ENCODE measurements at places on chromosomes 16 and 17.
A peak's percentile ranks its signal among the peaks of the same experiment; 100 is the strongest.

- no peak for DNase-seq
Measured at GRCh38 chr16:87715658-87716057, 50.1 kb downstream of the KLHDC4 start.

- peak; percentile 40 for DNase-seq
Measured at GRCh38 chr17:55444471-55445441, 23.1 kb upstream of the MMD start.

GRCh38 chr16:17747081-17747756 is 276.5 kb upstream of the XYLT1 start:
- no peak for DNase-seq

DNA sequence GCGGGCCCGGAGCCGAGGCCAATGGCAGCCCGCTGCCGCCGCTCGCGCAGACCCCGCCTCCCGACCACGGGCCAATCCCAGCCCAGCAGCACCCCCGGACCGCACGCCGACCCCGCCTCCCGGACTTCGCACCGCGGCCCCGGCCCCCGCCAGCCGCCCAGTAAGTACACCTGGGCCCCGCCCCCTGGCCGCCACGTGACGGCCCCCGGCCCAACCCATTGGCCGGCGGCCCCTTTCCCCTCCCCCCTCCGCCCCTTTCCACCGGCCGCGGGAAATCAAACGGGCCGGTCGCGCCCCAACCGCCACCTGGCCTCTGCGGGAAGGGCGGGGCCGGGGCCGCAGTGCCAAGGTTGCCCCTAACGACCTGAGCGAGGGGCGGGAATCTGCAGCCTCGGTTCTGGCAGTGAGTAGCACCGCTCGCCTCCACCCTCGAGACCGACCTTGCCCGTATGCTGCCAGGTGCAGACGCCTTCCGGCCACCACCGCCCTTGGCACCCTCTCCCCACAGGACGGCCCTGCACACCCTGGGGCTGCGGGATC is at the start of gene YBX2:
Gene YBX2 (minus strand): TSS at position 26 of the 540 bp plus-strand sequence. CDS start 139 bp downstream, outside the sequence.
- peak; percentile 45 for DNase-seq

- DNase-seq, result peak; percentile 88
Measured at GRCh38 chr17:28925912-28926365, 23.1 kb upstream of the DHRS13 start.

- DNase-seq, result peak; percentile 65
Measured at GRCh38 chr16:87178177-87178863, 138.9 kb downstream of the C16orf95 start.

DNA sequence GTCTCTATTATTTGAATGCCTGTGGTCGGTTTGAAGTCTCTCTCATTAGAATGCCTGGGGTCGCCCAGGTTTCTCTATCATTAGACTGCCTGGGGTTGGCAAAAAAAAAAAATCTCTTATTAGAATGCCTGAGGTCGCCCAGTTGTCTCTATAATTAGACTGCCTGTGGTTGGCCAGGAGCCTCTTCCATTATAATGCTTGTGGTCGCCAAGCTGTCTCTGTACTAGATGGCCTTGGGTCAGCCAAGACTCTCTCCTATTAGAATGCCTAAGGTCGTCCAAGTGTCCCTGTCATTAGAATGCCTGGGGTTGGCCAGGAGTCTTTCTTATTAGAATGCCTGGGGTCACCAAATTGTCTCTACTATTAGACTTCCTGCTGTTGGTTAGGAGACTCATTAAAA is 2228.4 kb downstream of the TP53TG3F start:
- DNase-seq, result no peak

DNA sequence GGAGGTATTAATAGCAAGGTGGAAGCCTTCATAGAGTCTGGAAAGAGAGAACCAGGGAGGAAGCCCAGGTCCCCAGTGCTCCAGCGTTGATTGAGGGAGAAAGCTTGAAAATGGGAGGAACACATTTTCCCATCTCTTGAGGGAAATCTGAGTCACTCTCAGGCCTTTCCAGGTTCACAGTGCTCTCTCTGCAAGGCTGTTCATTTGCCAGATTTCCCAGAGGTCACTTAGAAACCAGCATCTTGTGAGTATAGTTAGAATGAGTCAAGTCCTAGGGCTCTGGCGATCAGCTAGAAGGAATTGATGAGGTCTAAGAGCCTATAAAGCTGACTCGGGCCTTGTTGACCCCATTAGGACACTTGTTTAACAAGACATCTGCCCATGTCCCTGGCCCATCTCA is 17.7 kb upstream of the ZNF594 start:
- no peak for DNase-seq

DNA sequence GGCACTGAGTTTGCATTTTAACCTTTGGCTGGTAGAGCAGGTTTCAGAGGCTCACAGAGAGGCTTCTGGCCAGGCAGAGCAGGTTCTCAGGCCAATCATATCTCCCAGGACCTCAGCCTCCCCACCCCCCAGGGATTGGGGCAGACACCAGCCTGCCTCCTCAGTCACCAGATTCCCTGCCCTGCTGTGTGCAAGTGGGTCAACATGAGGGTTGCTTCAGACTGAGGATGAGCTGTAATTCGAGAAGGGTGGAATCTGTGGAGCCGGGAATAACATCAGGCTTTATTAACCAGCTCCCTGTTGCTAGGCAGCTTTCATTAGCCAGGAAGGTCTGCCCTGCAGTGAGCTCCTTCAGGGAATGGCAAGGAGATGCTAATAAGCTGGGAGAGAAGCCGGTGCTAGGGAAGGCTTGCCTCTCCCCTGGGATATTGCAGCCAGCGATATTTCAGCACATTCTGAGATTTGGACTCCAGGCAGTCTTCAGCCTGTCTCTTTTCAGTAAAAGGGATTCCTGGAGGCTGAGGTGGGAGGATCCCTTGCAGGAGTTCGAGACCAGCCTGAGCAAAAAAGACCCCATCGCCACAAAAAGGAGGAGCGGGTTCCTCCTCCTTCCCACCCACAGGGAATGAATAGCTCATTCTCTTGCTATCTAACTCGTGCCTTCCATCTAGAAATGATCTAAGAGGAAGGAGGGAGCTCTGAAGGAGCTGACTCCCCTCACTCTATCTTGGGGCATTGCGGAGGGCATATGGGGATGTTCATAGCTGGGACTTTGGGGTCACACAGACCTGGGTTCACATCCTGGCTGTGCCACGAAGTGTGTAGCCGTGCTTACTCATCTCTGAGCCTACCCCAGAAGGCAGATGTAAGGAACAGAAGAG is 10.7 kb downstream of the SGSM2 start:
- no peak for DNase-seq

DNA sequence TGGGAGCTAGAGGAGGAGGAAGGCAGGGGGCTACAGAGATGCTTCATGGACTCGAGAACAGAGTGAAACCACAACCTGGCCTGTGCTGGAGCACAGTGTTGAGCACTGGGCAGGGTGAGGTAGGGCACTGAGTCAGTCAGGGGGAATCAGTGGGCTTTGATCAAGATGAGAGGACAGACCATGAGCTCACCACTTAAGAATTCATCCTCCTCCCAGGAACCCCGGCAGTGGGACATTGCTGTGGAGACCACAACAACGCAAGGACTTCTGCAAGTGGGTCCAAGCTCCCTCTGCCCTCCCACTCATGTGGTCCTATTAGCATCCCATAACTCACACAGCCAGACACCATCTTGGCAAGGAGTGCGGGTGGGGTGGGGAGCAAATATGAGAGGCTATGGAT is 1.7 kb upstream of the CES5A start:
- no peak for DNase-seq

DNA sequence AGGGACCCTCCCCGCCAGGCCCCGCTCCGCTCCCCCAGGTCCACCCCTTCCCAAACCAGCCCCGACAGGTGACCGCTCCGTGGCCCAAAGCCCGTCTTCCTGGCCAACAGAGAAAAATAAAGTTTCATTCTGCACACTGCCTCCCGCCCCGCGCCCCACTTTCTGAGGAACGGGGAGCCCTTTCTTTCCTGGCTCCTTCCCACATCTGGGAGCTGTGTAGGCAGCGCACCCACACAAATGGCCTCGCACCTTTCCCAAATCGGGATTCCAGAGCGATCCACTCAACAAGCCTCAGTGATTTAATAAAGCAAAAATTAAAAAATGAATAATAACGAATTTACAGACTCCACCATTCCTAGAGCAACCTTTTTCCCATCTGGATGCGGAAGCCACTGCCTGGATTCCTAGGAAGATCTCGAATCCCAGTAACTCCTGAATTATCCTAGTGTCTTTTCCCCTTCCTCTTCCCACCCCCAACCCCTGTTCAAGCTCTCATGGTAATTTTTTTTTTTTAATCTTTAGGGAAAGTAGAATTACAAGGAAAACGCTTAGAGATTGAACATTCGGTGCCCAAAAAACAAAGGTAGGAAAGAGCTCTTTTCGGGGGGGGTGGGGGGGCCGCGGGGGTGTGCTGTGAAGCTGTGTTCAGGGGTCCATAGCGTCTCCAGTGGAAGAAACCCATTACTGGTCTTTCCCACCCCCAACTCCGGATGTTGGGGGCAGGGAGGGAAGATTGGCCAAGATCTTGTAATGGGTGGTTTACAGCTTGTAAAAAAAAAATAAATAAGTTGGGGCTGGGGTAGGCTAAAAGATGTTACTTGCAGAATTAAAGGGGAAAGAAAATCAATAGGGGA is 1.6 kb downstream of the IGF2BP1 start:
- peak; percentile 57 for DNase-seq

GRCh38 chr16:635573-636205 is 416 bp downstream of the METTL26 start:
- no peak for DNase-seq

- no peak for DNase-seq
Measured at GRCh38 chr16:85029981-85030401, 2.4 kb downstream of the KIAA0513 start.

- DNase-seq, result no peak
Measured at GRCh38 chr17:17181666-17182597, 24.2 kb downstream of the PLD6 start.

- DNase-seq, result peak; percentile 87
Measured at GRCh38 chr17:17663160-17664063, 17.8 kb upstream of the RAI1 start.

GRCh38 chr17:81109957-81110356 is 55.4 kb upstream of the PVALEF start:
- no peak for DNase-seq

DNA sequence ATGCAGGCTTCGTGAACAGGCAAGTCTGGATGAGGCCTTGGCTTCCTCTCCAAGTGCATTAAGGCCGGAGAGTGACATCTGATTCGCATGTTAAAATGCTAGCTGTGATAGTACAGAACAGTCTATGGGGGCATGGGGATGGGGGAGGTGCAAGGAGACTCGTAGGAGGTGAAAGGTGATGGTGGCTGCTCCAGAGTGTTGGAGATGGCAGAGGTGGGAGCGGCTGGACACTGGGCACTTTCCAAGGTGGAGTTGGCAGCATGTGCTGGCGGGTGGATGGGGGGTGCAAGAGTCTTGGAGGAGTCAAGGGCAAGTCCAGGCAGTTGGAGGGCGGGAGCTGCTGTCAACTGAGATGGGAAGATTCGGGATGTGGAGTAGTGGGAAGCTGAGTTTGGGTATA is 350.9 kb upstream of the TNRC6C start:
- DNase-seq, result no peak

DNA sequence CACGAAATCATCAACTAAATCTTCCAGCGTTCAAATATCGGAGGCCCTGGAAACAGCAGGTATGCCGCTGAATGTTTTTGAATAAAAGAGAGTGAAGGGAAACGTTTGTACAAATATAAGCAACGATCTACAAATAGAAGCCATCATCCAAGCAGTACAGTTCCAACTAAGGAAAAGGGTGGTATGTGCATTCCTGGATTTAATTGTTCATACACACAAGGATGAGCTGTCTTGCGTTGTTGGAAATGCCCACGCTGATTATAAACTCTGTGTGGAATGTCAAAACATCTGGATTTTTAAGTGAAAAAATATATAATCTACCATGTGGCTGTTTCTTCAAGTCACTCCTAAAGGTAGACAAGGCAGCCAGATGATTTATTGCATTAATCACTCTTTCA is 191.8 kb upstream of the HSBP1 start:
- no peak for DNase-seq

DNA sequence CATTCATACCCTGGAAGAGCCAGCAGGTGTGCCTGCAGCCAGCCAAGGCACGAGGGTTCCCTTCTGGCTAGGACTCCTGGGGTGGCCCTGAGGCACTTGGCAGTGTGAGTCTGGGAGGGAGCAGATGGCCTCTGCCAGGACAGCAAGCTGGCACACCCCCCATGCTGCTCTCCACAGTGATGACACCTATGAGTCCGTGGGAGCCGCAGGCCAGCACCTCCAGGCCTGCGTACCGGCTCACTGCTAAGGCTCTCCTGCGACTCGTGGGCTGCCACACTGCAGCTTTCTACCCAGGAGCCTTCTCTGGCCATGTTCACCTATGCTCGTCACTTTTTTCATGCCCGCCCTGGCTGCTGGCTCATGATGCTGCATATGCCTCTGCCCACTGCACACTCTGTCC is 68.1 kb downstream of the NDEL1 start:
- no peak for DNase-seq

- no peak for DNase-seq
Measured at GRCh38 chr16:31141489-31142108, 6.1 kb upstream of the PRSS8 start.

- peak; percentile 92 for DNase-seq
Measured at GRCh38 chr17:76370261-76370993, 14.0 kb upstream of the SPHK1 start.

GRCh38 chr16:502179-502943 is 25.2 kb upstream of the CAPN15 start:
- no peak for DNase-seq

DNA sequence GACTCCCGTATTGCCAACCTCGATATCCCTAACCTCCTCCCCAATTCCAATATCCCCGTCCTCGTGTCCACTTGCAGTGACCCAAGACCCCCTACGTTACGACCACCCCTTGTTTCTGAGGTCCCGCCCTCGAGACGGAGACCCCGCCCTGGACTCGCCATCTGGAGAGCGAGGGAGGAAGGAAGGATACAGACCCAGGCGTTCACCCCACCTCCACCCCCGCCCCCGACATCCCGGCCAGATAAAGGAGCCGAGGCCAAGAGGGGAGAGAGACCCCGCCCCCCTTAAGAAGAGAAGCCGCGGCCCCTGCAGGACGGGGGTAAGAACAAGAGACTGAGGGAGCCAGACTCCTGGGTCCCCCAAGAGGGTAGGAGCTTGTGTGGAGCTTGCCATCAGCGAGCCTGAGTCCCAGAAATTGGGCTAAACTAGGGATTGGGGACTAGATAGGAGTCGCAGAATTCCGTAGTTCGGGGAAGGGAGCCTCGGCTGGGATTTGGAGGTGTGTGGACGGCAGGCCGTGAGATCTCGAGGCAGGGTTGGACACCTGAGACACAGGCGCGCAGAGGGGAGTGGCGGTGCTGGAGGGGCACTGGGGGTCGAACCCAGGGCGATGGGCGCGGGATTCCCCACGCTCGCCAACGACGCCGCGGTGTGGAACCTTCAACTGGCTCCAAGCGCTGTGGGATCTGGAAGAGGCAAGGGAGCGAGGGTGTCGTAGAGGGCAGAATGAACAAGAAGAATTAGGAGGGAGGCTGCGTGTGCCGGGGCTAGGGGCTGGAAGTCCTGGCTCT is at the start of gene BCL6B:
Gene BCL6B (plus strand): TSS at position 270 of the 791 bp plus-strand sequence. CDS start 622 bp downstream, outside the sequence.
- peak; percentile 78 for DNase-seq

GRCh38 chr16:3656491-3657468 is 2.3 kb downstream of the DNASE1 start:
- DNase-seq, result no peak
